ENCODE measurements at places on chromosomes 2 and 18. TPM values are rescaled to one million over a fixed set of nuclear protein-coding genes. Genes with fewer than 3 reads are reported as not detected.
A peak's percentile ranks its signal among the peaks of the same experiment; 100 is the strongest.

THOC1 gene
- 62.3 TPM for total RNA-seq

TUBA4B gene
- total RNA-seq = not detected

DNA sequence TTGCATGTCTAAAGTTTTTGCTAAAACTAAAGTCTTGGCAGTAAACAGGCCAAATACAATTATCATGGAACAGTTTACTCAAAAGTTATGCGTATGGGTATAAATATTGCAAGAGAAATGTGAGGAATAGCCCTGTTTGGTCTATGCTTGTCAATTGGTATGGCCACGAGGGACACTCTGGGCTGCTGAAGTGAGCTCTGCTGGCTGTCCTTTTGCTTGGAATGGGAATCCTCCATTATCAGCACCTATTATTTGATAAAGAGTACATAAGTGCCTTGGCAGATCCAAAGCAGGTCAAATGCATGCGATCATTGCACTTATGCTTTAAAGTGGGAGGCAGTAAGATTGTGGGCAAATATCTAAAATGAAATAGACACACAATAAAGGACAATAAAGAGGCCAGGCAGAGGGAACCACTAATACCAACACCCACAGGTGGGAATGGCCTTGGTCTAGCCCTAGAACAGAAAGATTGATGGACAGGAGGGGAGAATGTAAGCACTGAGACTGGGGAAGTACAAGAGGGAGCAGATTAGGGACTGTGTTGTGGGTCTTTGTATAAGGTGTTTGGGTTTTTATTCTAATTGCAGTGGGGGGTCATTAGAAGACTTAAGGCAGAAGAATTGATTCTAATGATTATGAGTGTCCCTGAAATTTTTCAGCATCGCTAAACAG is 60.0 kb upstream of the NOSTRIN start:
- no peak overlapping the region for H3K27ac ChIP-seq
- H3K27me3 ChIP-seq = peaks cover 2% of the 10 kb centered on the region
- no peak overlapping the region for H3K4me3 ChIP-seq
- H3K4me1 ChIP-seq = peaks cover 17% of the 10 kb centered on the region
- no peak for DNase-seq
- H3K36me3 ChIP-seq = no peaks in the 10 kb centered on the region

DNA sequence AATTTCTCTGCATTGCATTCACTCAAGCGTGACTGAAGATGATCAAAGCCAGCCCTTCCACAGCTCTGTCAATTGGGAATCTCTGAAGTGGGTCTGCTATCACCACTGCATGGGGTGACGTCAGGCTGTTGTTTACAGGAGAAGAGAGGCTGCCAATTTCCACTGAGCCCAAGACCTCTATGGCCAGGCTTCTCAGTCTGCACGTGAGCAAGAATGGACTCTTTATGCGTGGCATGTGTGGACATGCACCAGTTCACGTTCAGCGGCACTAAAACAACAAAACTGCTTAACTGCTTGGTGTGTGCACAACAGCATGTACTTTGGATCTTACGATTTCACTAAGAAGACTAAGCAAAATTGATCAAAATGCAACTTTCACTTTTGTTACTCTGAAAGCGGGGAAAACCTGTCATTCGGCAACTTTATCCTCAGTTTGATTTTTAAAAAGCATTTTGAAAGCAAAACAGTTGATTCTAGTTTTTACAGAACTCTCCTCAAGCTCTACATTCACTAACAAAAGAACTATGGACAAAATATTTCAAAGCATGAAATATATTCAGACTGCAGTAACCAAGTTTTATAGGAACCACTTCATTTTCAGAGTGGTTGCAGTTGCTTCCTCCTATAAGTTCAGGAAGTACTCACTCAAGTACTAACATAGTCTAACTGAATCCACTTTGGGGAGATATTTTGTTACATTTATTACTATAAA is 77.0 kb upstream of the SERTAD2 start:
- DNase-seq = no peak
- no peaks in the 10 kb centered on the region for H3K27me3 ChIP-seq
- peak overlapping the region; percentile 25 for H3K27ac ChIP-seq
- no peaks in the 10 kb centered on the region for H3K36me3 ChIP-seq
- no peak overlapping the region for H3K4me3 ChIP-seq

- DNase-seq = no peak
- peak overlapping the region; percentile 85 for H3K27ac ChIP-seq
- H3K27me3 ChIP-seq = peaks cover 30% of the 10 kb centered on the region
- peaks cover 40% of the 10 kb centered on the region for H3K4me1 ChIP-seq
- H3K4me3 ChIP-seq = peak overlapping the region; percentile 20
Observed at GRCh38 chr2:5021136-5021535, 671.0 kb upstream of the SOX11 start.

DNA sequence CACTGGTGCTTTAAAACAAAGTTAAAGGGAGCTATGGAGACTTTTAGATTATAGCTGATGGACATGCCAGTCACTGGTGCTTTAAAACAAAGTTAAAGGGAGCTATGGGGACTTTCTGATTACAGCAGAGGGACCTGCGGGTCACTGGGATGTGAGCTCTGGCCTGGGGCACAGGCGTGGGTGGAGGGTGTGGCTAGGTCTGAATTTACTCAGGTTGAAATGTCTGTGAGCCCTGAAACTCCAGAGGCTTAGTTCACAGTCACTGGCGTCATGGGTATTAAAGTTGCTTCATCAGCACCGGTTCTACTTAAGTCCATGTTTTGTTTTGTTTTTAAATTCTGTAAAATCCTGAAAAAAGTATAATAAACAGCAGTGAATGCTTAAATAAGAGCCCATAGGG is 49.0 kb upstream of the TMEM18 start:
- no peaks in the 10 kb centered on the region for H3K36me3 ChIP-seq
- peaks cover 10% of the 10 kb centered on the region for H3K27me3 ChIP-seq
- no peak for DNase-seq
- peaks cover 42% of the 10 kb centered on the region for H3K4me1 ChIP-seq
- H3K4me3 ChIP-seq = no peak overlapping the region

- peaks cover 4% of the 10 kb centered on the region for H3K27me3 ChIP-seq
- no peaks in the 10 kb centered on the region for H3K36me3 ChIP-seq
- no peak for DNase-seq
Observed at GRCh38 chr2:27771202-27771547, 344 bp upstream of the MRPL33 start.

DNA sequence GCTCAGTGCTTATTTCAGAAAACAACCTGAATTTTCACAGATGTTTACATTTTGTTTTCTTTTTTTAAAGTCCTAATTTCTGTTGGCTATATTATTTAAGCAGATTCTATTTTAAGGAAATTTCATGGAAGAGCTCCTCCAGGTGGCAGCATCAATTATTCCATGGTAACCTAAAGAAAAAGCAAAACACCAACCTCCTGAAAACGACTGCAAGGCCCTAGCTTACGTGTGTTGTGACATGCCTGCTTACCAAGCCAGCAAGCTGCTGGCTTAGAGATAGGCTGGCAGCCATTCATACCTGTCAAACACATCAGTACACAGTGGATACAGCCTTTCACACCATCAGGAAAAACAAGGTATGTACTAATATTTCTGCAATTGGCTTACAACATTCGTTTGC is 64.9 kb downstream of the LPIN2 start:
- H3K36me3 ChIP-seq = no peaks in the 10 kb centered on the region
- no peak overlapping the region for H3K4me3 ChIP-seq
- no peak for DNase-seq
- H3K27ac ChIP-seq = no peak overlapping the region
- H3K27me3 ChIP-seq = no peaks in the 10 kb centered on the region
- H3K4me1 ChIP-seq = peaks cover 2% of the 10 kb centered on the region
